ENCODE measurements at places on chromosomes 3 and 15. TPM values are rescaled to one million over a fixed set of nuclear protein-coding genes. Genes with fewer than 3 reads are reported as not detected.

Gene UROC1
- not detected for total RNA-seq

Gene SIDT1
- total RNA-seq = 0.38 TPM

Gene BCHE
- total RNA-seq = 0.94 TPM

Gene BLM
- 13.3 TPM for total RNA-seq

Gene EFL1
- total RNA-seq = 25.7 TPM

Gene CCR3
- not detected for total RNA-seq

Gene FBXW12
- total RNA-seq = not detected

Gene GOLGA8T
- total RNA-seq = 1.6 TPM

Gene EXD1
- not detected for total RNA-seq

Gene NMNAT3
- 1.4 TPM for total RNA-seq
